ENCODE measurements at places on chromosomes 6 and 20.

- DNase-seq = no peak
These were observed 214.2 kb upstream of the QKI start for GRCh38 chr6:163200289-163200688.

DNA sequence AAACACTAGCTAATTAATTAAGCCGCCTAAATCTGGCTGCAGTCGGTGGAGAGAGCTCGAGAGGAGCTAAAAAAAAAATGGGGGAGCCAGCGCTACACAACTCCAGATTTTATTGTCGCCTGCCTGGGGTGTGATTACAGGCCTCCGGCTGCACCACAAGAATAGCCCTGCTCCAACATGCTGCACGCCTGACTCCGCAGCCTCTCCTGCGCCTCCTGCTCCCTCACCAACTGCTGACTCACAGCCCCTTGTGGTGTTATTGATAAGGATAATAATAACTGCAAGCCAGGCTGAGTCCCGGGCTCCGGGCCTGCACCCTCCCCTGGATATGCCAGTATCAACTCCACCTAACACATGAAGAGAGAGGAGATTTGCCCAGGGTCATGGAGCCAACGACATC, 16.8 kb downstream of the SIRPA start:
- no peak for DNase-seq

DNA sequence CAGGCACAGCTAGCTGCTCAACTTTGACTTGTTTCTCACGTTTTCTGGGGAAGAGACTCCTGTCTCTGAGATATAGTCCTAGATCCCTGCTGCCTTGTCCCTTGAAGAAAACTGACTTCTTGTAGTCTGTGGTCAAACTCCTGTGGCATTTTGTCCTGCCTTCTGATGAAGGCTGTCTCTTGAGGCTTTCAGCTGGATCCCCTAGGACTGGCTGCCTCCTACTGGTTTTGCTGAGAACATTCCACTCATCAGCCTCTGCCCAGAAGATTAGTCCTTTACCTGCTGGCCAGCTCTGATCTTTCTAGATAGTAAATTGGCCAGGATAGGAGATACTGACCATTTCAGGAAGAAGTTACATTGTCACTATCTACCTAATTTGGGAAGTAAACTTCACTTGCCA, 71.9 kb upstream of the CNR1 start:
- no peak for DNase-seq

DNA sequence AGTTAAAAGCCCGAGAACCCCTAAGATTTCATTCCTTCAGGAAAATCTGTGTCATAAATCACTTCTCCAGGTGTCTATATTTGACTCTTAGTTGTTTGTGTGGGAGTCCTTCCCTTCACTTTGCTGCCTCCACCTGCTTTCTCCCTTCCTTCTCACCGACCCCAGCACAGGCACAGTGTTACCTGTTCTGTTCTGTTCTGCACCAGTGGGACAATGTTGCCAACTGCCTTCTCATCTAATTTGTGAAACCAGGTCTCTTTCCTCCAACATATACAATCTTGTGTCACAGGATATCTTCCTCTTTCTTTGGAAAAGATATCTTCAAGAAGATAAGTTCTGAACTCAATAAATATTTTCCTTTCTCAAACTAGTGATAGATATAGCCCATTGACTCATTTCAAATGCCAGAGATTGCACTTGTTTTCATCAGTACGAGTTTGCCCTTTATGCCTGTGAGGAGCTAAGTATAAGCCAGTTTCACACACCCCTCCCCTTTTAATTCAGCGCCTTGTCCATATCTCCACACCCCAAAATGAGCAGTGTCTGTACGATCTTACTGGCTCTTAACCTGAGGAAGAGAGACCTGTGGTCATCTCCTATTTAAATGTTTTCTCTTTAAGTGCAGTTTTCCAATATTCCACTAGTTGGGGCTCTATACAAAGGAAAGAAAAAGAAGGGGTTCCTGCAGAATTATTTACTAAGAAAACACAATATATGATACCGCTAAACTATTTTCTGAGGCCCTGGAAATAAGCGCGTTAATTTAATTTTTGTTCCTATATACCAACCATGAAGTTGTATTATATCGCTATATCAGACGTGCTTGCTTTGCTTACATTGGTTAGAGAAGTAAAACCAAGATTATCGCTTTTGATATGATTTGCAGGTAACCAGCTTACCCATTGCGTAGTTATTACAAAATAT, 81.6 kb upstream of the PREP start:
- no peak for DNase-seq

- DNase-seq = no peak
These were observed 51.0 kb downstream of the FAM184A start for GRCh38 chr6:119027465-119027864.

GRCh38 chr6:69948479-69949114, 82.2 kb downstream of the COL19A1 start:
- no peak for DNase-seq

DNA sequence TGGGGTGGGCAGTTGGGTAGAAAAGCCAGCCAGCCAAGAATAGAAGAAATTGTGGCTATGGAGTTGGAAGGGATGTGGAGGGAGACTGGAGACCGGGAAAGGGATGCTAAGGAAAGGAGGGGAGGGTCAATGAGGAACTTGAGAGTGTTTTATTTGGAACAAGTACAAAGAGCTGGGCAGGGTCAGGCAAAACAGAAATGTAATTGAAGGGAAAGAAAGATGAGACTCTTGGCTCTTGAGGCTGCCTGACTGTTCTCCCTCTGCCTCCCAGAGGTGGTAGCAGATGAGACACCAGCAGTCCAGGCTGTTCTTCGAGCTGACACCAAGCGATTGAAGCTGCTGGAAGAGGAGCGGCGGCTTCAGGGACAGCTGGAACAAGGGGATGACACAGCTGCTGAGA, 12.7 kb downstream of the ABCF1 start:
- DNase-seq = no peak

- DNase-seq = no peak
These were observed 100.6 kb downstream of the PRDM1 start for GRCh38 chr6:106186714-106187113.

GRCh38 chr6:166707045-166707444, 80.0 kb upstream of the RPS6KA2 start:
- DNase-seq = no peak

DNA sequence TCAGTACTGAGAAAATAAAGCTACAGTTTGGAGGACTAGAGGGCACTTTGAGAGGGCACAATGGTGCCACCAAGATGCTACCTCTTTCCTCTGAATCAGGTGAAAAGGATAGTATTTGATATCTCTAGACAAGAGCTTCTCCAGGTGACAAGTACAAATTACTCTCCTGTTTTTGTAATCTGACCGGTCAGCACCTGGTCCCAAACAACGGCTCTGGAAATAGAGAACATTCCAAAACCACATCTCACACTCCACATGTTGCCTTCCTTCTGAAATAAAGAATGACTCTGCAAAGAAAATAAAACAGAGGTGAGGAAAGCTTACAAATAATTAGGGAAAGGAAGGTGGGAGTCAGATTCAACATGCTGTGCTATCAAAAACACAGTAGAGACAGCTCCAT, 51.3 kb upstream of the CITED2 start:
- no peak for DNase-seq

DNA sequence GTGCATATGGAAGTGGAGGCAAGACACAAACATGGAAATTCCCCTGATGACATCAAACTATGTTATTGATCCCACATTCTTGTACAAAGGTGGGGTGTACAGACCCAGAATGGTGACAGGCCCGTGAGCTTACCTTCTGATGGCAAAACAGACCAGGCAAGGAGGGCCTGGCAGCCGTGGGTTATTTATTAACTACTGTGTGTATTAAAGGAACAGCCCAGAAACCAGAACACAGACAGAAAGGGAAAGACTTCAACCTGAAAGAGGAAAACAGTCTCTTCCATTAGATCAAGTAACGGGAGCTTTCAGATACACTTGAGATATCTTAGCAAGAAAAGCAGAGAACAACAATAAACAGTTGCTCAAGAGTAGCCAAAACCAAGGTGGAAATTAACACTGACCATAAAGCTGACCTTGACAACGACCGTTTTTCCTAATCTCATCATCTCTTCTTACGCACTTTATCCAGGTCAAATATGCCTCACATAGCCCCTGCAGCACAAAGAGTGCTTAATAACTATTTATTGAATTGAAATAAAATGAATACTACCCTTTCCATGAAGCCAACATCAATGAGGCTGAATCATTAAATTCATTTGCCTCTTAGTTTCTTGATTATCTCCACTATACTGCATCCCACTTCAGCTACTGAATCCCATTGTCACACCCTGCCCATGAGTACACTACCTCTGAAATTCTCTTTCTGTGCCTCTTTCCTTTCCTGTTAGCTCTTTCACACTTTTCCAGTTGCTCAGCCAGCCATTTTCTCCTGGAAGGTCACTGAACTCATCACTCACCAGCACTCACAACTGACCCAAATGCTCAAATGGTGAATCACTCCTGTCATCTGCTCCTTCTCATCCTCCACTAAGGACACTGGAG, 67.4 kb downstream of the MOXD1 start:
- no peak for DNase-seq

- no peak for DNase-seq
These were observed 11.7 kb downstream of the PPIL1 start for GRCh38 chr6:36862848-36863382.

- no peak for DNase-seq
These were observed 341.3 kb downstream of the FOXA2 start for GRCh38 chr20:22243067-22243466.

- DNase-seq = no peak
These were observed 78.4 kb downstream of the NDUFAF5 start for GRCh38 chr20:13863244-13863643.

DNA sequence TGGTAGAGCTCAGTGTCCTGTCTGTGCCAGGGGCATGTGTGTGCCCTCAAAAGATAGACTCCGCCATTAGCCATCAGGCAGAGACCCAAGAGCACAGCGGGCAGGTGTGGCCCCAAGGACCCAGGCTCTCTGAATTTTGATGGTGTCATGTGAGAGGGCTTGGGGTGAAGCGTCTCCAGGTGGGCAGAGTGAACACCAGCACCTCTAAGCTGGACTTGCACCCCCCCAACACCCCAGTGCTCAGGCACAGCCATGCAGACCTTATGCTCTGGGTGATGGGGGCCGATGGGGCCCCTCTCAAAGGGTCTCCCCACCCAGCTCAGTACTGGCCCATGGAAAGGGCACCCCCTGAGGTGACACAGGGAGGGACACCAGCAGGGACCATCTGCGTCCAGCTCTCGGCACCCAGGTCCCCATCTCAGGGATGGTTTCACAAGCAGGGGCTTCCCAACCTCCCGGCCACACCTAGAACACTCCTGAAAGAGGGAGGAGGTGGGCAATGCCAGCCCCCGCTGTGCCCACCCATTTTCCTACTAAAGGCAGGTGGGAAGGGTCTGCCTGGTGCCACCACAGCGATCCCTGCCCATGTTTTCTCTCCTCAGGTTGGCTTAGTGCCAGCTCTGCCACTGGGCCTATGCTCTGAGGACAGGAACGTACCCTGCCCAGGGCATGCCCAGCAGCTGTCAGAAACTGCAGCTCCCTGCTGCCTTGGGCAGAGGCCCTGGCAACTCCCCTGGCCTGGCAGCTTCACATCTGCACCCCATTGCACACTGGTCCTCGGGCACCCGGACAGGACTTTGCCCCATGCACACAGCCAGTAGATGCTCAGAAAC, 3.5 kb downstream of the CST7 start:
- DNase-seq = no peak

DNA sequence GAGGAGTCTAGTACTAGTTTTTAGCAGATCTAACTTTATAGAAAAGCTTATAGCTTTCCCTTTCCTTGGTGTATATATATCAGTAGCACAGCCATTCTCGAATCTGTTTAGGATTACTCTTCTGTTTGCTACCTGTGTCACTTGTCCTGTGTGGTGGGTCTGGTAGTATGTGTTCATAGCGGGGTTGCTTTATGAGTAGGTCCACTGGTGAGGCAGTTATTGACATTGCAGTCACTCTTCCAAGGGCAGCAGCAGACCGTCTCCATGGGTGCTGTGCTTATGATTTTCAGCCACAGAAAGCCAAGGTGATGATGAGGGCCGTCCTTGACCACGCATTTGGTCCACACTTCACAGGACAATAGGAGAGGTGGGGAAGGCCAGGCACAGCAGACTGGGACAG, 171.5 kb downstream of the CDKAL1 start:
- no peak for DNase-seq

DNA sequence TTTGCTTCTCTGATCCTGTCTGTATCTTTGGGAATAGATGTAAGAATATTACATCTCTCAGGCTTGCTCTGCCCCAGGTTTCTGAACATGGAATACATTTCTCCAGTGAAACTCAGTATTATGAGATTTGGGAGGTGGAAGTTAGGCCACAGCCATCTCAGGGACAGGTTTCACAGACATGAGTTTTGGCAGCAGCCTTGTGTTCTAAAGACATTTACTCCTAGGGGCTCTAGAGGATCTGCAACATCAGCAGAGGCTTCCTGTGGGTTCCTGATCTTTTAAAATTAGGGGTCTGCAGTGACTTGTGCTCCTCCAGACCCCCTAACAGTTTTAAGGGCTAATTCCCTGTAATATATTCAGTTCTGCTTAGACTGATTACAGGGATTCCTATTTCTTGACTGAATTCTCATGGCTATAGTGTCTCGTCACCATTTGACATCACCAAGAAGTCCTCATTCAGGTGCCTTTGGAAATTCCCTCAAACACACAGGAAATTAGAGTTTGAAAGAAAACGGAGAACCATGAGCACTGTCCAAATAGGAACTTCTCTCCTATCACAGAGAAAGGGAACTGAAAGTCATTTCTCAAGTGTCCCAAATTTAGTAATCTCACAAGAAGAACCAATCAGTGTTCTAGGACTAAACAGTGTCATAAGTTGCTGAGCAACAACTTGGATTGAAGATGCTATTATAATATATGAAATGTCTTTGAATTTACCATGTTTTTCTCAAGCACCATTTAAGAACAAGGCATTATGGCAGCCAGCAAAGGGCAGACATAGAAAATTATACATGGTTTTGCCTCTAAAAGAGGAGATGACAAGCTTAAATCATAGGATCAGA, 2.5 kb upstream of the HLA-DRA start:
- no peak for DNase-seq

Measured in stimulated activated CD4-positive, alpha-beta T cell treated with anti-CD3 and anti-CD28 coated beads, Interleukin-1b, Interleukin-23, amount 100 ng/mL, for 24 hours (primary cell).